ENCODE measurements at places on chromosomes 7 and 10. TPM values are rescaled to one million over a fixed set of nuclear protein-coding genes. Genes with fewer than 3 reads are reported as not detected.

The GPC2 gene
- total RNA-seq: 2.1 TPM

The BUB3 gene
- total RNA-seq: 271 TPM

The DYNC1I1 gene
- 2.3 TPM for total RNA-seq

The NOC3L gene
- total RNA-seq: 43.4 TPM

The MASTL gene
- 10.4 TPM for total RNA-seq

The PHKG1 gene
- total RNA-seq: 1.4 TPM

The FAM237B gene
- under 0.01 TPM for total RNA-seq

The PRR15 gene
- 3.7 TPM for total RNA-seq

The FZD8 gene
- total RNA-seq: 19.7 TPM

The ZNF248 gene
- total RNA-seq: 4.6 TPM

The SLC13A1 gene
- not detected for total RNA-seq

The EVX1 gene
- not detected for total RNA-seq

The SPDYE9 gene
- not detected for total RNA-seq

The SFRP4 gene
- total RNA-seq: 12.3 TPM

The MAT1A gene
- total RNA-seq: not detected

The PON1 gene
- not detected for total RNA-seq

The ADAM22 gene
- total RNA-seq: 0.28 TPM

The H2BK1 gene
- total RNA-seq: not detected

The FKBP14 gene
- 41.8 TPM for total RNA-seq

The NYAP1 gene
- total RNA-seq: 0.19 TPM

The AMZ1 gene
- 1.4 TPM for total RNA-seq

The AVPI1 gene
- total RNA-seq: 15.3 TPM

The JCAD gene
- 7.1 TPM for total RNA-seq

The SPDYE5 gene
- total RNA-seq: not detected

The FKBP6 gene
- not detected for total RNA-seq

The TAC1 gene
- not detected for total RNA-seq

The SPDYE11 gene
- not detected for total RNA-seq

The NODAL gene
- total RNA-seq: not detected

The NXPH1 gene
- total RNA-seq: not detected

The FAM20C gene
- 43.3 TPM for total RNA-seq

The NEUROD6 gene
- not detected for total RNA-seq

The FAM25C gene
- total RNA-seq: not detected

The HOXA5 gene
- total RNA-seq: 0.85 TPM

The DNAJC12 gene
- 9.6 TPM for total RNA-seq

The MINDY4 gene
- total RNA-seq: 6.2 TPM

The SPAM1 gene
- total RNA-seq: not detected

The KCP gene
- 0.19 TPM for total RNA-seq

The ZNF239 gene
- total RNA-seq: 12.1 TPM

The HMX2 gene
- not detected for total RNA-seq

The ZNF485 gene
- total RNA-seq: 3.6 TPM

The SEMA3D gene
- total RNA-seq: 7.0 TPM

The HOGA1 gene
- total RNA-seq: 0.56 TPM

The DKK1 gene
- 174 TPM for total RNA-seq

The AKR1B1 gene
- 51.4 TPM for total RNA-seq

The ZKSCAN1 gene
- 35.3 TPM for total RNA-seq

The SHH gene
- total RNA-seq: under 0.01 TPM

The CCDC3 gene
- 4.5 TPM for total RNA-seq

The PTPRZ1 gene
- total RNA-seq: under 0.01 TPM

The CAMK2B gene
- 0.28 TPM for total RNA-seq

The FAM170B gene
- 0.28 TPM for total RNA-seq

The AGBL3 gene
- total RNA-seq: 0.96 TPM

The PLOD3 gene
- total RNA-seq: 58.9 TPM

The C10orf53 gene
- not detected for total RNA-seq

The ZNF736 gene
- 13.0 TPM for total RNA-seq

Measured in regular cardiac myocyte (primary cell).